ENCODE measurements at places on chromosomes 16 and 17. TPM values are rescaled to one million over a fixed set of nuclear protein-coding genes. Genes with fewer than 3 reads are reported as not detected.

DNA sequence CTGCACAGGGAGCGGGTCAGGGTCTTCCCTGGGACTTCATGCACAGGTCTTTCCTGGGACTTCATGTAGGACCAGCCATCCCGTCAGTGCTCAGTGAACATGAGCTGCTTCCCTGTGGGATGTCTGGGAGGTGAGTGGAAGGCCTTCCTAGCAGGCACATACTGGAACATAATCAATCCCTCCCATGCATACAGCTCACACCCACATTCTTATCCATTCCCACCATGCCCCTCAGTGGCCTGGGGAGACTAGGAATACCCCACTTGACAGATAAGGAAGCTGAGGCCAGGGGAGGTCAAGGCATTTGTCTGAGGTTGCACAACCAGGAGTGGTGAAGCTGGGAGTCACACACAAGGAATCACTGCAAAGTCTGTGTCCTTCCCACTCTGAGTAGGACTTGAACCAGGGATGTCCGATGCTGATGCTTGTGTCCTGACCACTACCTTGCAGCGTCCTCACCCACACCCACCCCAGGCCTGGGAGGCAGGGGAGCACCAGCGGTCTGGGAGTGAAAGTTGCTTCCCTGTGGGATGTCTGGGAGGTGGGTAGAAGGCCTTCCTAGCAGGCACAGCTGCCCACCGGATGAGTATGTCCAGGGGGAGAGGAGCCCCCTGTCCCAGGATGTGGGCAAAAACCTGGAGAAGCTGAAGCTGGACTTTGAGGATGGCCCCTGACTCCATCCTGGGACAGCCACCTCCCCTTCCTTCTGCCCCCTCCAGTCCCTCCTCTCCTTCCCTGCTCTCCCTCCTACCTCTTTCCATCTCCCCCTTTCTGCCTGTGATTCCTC, 1.0 kb upstream of the NLRC5 start:
- DNase-seq: no peak

DNA sequence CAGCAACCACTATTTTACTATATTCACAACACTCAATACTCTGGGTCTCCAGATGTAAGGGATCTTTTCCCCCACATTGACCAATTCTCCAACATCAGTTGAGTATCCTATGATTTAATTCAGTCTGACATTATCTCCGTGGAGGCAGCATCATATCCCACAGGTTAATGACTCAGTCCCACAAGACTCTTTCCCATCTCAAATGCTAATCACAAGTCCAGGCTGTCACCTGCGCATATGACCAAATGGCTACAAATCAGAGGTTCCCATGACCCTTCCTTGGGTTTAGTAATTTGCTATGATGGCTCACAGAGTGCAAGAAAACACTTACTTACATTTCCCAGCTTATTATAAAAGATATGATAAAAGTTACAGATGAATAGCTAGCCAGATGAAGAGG, 18.7 kb downstream of the ACSM3 start:
- DNase-seq: no peak

DNA sequence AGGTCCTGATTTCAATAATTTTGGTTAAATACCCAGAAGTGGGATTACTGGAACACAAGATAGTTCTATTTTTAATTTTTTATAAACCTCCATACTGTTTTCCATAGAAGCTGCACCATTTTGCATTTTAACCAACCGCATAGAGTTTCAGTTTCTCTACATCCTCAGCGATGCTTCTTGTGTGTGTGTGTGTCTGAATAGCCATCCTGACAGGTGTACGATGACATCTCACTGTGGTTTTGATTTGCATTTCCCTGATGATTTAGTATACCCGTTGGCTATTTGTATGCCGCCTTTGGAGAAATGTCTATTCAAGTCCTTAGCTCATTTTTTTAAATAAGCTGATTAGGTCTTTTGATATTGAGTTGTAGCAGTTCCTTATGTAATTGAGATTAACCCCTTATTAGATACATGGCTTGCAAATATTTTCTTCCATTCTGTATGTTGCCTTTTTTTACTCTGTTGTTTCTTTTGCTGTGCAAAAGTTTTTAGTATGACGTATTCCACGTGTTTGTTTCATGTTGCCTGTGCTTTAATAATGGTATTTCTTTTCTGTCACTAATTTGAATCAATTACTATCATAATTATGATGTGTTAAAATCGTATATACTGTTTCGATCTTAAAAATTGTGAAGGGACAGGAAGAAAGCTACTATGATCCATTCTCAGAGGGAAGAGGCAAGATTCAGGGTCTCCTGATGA, 227.2 kb upstream of the MON1B start:
- no peak for DNase-seq

- DNase-seq: no peak
Measured at GRCh38 chr16:46607529-46607928, 13.7 kb downstream of the SHCBP1 start.

- no peak for DNase-seq
Measured at GRCh38 chr17:45311760-45312476, 4.9 kb downstream of the MAP3K14 start.

GRCh38 chr16:15928261-15929104, 20.9 kb upstream of the ABCC1 start:
- no peak for DNase-seq

Gene GINS3
- total RNA-seq: 7.3 TPM

Gene CHD9NB
- 3.0 TPM for total RNA-seq

Gene ZNF597
- total RNA-seq: 1.3 TPM

Gene KCNJ16
- not detected for total RNA-seq
